ENCODE measurements at places on chromosomes 2 and 18.

GRCh38 chr18:68797871-68798270 lies at the start of gene CCDC102B:
TSS of gene CCDC102B (plus strand) at chr18:68798080. CDS start at chr18:68836764, 38,684 bp downstream.
- no peak for DNase-seq

GRCh38 chr2:41026613-41027012 lies 574.7 kb upstream of the SLC8A1 start:
- DNase-seq = no peak

- no peak for DNase-seq
Observed at GRCh38 chr18:70047931-70048603, 100.4 kb upstream of the CD226 start.

GRCh38 chr2:26463244-26464192 lies 14.4 kb downstream of the OTOF start:
- no peak for DNase-seq

DNA sequence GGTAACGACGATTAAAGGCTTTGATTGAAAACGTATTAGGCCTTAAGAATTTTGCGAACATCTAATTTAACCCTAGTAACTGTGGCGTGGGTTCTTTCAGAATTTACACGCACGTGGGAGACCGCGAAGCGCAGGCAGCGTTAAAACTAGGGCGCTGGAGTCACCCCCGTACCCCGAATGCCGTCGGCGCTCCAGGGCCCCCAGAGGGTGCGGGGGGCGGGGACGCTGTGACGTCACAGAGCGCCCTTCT lies 673 bp upstream of the SMCHD1 start:
- DNase-seq = no peak

DNA sequence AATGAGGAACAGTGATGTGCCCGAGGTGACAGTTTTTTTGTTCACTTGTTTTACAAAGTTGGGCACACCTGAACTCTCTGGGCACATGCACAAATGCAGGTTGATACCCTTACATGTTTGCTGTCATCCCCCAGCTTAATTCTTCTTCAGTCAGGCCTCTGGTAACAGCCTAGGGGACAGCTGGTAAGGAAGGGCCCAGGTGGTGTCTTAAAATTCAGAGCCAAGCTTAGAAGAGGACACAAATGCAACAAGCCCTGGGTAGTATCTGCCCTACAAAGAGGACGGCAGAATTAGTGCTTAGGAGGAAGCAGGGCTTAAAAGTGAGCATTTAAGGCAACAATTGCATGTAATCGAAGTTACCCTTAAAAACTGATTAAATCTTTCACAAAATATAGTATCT lies 171.9 kb upstream of the ACAA2 start:
- no peak for DNase-seq

GRCh38 chr2:68514316-68514929 lies 47.0 kb downstream of the APLF start:
- no peak for DNase-seq

GRCh38 chr2:111094691-111095090 lies 26.0 kb upstream of the BCL2L11 start:
- no peak for DNase-seq

DNA sequence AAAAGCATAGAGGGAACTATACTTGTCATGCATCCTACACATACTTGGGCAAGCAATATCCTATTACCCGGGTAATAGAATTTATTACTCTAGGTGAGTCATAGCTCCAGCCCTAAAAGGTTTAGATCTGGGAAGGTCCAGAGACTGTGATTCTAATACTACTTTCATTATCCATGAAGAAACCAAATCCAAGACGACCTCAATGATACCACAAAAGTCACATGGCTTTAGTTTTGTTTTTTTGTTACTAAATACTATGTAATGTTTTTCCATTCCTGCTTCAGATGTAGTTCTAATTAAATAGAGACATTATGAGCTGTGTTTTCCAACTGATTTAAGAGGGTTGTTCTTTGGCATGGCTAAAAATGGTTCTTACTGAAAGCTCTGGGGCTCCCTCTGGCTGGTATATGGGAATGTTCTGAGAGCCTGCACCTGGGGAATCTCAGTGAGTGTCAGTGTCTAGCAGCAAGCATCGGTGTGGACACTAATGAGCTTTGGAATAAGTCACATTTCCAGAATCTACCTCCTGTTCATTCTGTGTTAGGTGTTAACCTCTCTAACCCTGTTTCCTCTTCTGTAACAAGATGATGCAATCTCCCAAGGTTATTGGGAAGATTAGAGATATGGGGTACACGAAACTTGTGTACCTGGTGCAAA lies 20.5 kb upstream of the IL1RL2 start:
- DNase-seq = no peak

DNA sequence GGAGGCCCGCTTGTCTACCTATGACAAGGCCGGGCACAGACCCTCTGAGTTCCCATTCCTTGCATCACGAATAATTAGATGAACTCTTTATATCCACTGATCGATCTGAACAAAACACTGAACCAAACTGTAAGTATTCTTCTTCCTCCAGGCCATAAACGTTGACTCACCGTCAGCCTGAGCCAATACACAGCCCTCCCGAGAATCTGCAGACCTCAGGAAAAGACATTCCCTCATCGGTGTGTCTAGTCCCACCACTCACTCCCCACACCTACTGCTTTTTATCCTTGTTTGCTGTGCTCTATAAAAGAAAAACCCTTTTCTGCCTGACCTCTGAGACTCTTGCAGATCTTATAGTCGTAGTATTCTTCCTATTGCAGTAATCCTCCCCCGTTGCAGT lies 41.0 kb downstream of the TMEM87B start:
- DNase-seq = no peak
